NCI-H1417 (cell line): ENCODE measurements at places on chromosomes 12 and 14.
A peak's percentile ranks its signal among the peaks of the same experiment; 100 is the strongest.

DNA sequence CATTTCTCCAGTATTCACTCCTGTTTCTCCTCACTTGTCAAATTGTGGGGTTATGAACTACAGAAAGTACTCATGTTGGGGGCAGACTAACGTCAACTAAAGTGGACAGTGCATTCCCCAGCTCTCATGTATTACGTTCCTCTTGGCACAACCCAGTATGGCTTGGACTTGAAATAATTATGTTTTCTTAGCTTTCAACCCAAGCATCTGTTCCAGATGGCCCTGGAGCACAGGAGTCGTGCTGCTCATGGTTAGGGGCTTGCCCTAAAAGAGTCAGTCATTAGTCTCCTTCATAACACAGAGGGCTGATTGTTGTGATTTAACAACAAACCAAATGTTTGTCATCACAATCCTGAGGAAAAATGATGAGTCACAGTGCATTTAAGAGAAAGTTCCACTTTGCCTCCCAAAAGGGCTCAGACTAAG, 154.4 kb downstream of the RPAP3 start:
- DNase-seq = no peak

GRCh38 chr12:55705782-55706402, 1.8 kb downstream of the ITGA7 start:
- no peak for DNase-seq

GRCh38 chr14:68658943-68659931, 133.6 kb downstream of the ZFP36L1 start:
- DNase-seq = no peak

GRCh38 chr12:92624236-92624635, 78.6 kb upstream of the PLEKHG7 start:
- DNase-seq = no peak

DNA sequence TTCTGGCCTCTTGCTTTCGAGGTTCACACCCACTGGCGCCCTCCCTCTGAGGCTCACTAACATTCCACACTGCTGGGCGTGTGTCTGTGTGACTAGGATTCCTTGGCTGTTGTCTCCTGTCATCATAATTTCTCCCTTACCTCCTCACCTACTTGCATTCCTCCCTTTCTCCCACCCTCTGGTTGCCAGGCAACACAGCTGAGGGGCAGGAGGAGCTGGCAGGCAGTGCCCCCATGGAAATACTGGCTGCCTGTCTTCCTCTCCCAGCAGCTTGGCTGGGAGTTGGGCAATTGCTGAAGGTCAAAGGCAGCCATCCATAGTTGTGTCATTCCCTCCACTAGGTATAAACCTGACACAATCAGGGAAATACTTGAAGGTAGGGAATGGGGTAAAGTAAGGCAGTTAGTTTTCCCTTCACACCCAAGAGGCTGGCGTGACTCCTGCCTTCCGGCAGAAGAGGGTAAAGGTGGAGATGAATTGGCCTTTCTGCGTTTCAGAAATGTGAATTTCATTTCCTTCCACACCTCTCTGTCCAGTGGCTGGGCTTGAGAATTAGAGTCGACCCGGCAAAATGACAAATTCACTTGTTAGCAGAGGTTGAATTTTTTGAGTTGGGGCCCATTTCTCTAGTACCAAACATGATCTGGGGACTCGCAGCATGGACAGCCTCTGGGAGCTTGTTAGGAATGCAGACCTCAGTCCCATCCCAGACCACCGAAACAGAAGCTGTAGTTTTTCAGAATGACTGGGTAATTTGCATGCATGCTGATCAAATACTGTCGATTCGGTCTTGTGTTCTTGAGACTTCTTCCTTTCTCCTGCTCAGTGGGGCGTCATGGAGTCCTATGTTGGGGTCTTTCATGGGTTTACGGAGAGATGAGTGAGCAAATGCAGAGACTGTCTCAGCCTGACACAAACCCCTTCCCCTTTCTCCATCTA, 24.3 kb upstream of the EMP1 start:
- DNase-seq = peak; percentile 7

DNA sequence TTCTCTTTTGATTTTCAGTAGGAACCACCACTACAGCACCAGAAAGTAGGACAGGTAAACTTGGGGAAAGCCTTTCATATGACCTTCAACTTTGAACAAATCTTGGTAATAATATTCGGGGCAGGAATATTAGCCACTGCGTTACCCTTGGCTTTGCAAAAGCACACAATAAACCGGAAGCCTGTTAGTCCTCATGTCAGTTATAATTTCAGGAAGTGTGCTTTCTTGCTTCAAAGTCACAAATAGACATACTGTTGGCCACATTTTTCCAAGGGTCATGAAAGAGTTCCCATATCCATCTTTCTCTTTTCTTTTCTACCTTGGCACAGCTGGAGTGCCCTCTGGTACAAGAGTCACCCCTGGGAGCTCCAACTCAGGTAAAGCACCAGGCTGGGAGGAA, 167.2 kb upstream of the CNTN1 start:
- no peak for DNase-seq

DNA sequence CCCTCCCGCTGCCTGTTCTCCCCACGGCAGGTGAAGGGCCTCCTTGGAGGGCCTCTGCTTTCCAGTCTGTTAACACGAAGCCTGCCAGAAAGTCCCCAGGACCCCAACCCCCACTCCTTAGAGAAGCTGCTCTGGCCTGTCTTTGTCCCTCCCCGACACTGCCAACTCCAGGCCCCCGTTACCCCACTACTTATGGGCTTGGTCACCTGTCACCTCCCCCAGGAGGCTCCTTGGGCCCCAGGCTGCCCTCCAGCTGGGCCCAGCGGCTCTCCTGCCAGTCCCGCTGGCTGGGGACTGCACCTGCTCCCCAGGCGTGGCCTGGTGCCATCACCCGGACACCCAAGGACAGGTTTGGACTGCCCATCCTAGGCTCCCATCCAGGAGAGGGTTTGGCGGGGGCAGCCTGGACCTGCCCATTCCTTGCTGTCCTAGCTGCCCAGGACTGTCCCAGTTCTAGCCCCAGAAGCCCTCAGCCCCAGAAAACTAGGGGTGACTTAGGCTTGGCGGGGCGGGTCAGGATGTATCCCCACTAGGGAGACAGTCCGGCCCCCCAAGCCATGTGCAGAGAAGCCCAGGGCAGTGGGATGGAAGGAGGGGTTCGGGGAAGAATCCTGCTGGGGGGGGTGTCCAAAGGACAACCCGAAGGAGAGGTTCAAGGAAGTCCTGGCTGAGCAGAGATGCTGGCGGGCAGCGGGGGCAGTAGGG, 155.7 kb upstream of the C14orf180 start:
- peak; percentile 50 for DNase-seq

DNA sequence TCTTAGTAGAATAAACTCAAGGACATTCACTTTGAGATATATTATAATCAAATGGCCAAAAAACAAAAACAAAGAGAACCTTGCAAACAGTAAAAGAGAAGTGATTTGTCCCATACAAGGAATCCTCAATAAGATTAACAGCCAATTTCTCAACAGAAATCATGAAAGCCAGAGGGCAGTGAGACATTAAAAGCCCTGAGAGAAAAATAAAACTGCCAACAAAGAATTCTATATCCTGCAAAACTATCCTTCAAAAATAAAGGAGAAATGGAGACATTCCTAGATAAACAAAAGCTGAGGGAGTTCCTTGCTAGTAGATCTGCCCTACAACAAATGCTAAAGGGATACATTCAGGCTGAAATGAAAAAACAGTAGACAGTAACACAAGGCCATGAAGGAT, 78.1 kb downstream of the CMKLR1 start:
- no peak for DNase-seq

DNA sequence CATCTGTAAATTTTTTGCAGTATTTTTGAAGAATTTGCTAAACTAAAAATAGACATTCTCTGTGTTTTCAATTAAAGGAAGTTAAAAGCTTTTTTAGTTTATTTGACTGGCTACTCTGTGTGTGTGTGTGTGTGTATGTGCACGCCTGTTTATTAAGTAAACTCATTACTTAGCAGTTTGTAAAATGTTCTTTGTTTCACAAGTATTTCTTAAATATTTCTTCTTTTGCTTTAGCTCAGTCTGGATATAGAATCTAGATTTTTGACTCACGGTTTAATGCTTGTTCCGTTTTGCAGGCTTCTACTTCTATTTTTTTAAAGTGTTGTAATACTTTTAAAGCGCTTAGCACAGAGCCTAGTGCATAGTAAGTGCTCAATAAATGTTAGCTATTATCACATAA, 46.5 kb upstream of the KCNMB4 start:
- DNase-seq = no peak

- no peak for DNase-seq
These were observed 37.7 kb downstream of the SLC5A8 start for GRCh38 chr12:101172316-101172715.

- DNase-seq = no peak
These were observed 12.7 kb upstream of the SERPINA1 start for GRCh38 chr14:94401083-94401482.

DNA sequence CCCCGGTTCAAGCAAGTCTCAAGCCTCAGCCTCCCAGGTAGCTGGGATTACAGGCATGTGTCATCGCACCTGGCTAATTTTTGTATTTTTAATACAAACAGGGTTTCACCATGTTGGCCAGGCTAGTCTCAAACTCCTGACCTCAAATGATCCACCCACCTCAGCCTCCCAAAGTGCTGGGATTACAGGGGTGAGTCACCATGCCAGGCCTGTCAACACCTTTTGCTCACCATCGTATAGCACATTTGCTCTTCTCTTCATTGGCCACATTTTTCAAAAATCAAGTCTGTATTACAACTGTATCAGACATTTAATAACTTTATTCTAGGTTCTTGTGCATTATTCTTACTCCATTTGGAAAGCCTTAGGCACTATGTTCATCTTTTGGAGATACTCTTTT, 50.3 kb downstream of the BCAT1 start:
- no peak for DNase-seq

GRCh38 chr12:67425394-67425793, 156.2 kb downstream of the CAND1 start:
- DNase-seq = no peak

DNA sequence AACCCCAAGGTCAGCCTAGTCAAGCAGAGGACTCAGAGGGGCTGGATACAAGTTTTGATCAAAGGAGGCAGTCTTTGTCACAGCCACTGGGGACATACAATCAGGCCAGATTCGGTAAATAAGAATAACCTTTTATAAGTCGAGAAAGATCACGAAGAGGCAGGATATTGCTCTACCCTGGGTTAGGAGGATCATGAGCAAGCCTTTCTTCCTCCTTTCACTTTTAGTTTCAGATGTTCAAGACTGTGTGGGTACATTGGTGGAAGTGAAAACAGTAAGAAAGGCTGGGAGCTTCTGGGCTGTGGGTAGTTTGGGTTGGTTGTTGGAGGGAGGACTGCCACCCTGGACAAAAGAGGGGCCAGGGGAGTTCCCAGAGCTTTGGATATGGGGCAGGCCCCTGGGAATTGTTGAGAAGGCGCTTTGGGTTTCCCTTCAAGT, 127.7 kb downstream of the SNAPC1 start:
- no peak for DNase-seq

DNA sequence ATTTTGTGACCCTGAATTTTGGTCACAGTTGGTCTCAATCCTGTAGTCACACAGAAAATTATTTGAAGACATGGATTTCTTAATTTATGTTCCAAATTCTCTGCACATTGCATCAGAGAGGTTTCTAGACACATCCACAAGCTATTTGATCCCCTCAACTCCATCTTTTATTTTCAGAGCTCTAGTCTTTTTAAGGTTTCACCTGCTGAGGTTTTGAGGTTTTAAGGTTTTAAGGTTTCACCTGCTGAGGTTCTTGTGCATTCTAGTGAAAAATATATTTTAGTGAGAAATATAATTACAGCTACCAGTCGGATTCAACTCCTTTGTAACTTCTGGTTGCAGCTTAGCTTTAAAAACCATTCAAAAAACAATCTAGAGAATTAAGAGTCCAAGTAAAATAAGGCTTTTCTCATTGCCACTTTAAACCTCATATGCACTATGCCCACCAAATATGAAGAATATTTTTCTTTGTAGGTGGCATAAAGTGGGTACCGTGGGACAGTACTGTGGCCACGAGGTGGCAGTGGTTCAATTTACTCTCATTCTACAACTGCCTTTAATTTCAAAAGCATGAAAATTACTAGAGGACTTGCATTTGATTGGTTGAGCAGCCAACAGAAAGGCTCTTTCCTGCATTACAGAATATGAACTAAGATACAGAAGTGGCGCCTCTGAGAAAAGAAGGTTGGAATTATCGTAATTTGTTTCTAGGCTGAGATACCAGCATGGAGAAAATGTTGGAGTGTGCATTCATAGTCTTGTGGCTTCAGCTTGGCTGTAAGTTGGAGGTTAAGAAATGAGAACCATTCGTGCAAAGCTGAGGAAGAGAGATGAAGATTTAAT, 366.5 kb upstream of the OR4E1 start:
- DNase-seq = no peak

DNA sequence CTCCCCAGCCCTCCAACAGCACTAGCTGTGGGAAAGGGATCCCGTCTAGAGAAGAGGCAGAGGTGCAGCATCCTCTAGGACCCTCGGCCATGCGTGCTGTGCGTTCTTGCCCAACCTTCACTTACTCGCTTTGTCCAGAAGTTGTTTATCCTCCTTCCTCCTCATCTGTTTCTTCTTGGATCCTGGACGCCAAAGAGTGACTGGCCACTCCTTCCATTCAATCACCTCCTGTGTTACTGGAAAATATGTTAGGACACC, 140.5 kb downstream of the ZFP36L1 start:
- no peak for DNase-seq

- peak; percentile 30 for DNase-seq
These were observed 7.7 kb downstream of the THAP2 start for GRCh38 chr12:71671816-71672215.

DNA sequence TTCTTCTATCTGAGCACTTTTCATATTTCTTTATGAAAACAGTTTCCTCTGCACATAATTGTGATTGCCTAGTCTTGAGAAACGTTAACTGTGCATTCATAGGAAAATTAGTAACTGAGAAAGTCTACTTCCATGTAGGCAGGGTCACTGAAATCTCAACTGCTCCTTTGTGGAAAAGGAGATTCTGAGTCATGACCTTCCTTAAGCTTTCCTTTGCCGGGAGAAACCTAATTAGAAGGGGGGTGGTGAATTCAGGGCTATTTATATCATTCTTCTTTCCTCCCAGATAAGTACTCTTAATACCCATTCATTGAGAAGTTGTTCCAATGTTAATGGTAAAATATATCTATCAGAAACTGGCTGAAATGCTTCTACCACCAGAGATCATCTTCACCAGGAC, 751.0 kb upstream of the TMEM132C start:
- DNase-seq = no peak

- no peak for DNase-seq
These were observed 27.4 kb downstream of the CRACR2A start for GRCh38 chr12:3725388-3726115.

DNA sequence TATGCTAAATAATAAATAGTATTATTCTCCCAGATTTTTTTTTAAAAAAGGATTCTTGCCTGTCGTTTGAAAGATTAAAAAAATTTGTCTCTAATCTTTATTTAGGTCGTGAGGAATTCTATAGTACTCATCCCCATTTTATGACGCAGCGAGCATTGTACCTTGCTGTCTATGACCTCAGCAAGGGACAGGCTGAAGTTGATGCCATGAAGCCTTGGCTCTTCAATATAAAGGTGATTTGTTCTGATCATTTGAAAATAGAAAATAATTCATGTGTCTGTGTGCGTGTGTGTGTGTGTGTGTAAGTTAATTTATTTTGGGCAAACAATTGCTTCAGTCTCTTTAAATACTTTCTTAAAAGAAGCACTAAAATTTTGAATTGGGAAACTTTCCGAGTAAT, 84.2 kb downstream of the LRRK2 start:
- no peak for DNase-seq

GRCh38 chr12:52355176-52355575, 12.1 kb downstream of the KRT85 start:
- DNase-seq = no peak
